DMS79 (cell line): ENCODE measurements at places on chromosomes 1 and 21.
A peak's percentile ranks its signal among the peaks of the same experiment; 100 is the strongest.

DNA sequence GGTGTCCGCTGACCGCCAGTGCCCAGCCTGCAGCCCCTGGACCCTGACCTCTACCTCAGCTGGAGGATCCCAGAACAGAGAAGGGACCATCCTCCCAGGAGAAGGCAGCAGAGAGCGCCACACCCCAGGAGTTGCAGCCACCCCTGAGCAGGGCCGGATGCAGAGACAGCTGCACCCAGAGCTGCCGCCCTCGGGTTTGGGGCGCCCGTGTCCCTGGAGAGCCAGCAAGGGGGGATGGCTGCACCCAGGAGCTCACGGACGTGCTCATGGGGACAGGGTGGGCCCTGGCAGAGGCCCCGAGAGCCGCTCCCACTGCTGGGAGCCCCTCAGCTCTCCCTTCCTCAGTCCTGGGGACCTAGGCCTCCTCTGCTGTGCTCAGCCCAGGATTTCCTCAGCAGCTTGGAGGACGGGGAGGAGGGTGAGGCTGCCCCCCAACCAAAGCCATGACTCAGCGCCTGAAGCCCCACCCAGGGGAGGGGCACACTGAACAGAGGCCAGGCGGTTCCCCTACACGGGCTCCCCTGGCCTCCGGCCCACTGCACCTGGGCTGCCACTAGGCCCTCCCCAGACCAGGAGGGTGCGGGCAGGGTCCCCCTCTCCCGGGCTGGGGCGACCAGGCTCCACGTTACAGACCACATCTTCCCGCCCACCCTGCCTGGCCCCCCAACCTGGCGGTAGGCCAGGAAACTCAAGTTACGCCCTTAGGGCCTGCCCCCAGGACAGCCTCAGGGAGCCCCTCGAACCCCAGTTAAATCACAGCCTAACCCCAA is 2.2 kb downstream of the ACAP3 start:
- peak; percentile 17 for DNase-seq

DNA sequence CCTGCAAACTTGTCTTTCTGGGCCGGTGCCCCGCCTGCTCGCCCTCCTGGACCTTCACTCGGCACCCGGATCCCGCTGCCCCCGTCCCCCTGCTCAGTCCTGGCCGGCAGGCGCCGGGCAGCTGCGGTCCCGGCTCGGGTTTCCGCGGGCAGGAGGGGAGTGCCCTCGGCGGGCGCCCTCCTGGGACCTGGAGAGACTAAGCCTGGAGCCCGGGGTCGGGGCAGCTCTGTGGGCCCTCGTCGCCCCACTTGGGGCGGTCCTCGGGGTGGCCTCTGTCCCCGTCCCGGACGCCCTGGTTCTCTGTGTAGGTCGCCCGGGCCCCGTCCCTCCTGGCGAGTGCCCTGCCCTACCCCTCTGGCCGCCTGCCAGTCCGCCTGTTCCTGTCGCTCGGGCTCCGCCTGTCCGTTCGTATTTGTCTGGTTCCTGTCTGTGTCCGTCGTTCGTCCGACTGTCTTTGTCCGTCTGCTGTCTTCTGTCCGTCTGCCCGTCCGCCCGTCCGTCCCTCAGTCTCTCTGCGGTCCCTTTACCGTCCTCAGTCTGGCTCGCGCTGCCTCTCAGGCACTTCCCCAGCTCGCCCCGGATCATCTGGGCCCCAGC is 490 bp downstream of the SERINC2 start:
- peak; percentile 33 for DNase-seq

- DNase-seq: no peak
These were observed 11.2 kb upstream of the LEPR start for GRCh38 chr1:65409314-65409713.

DNA sequence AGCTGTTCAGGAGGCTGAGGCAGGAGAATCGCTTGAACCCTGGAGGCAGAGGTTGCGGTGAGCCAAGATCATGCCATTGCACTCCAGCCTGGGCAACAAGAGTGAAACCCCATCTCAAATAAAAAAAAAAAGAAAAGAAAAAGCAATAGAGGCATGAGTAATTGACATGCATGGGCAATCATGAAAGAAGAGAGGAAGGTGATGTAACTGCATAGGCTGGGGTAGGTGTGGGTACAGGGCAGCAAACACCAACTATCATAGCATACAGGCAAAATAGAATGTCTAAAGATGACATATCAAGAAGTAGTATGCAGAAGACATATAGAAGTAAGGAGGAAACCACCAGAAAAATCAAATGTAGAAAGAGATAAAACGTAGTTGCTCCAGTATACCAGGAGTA is 19.0 kb upstream of the MGST3 start:
- DNase-seq: no peak

DNA sequence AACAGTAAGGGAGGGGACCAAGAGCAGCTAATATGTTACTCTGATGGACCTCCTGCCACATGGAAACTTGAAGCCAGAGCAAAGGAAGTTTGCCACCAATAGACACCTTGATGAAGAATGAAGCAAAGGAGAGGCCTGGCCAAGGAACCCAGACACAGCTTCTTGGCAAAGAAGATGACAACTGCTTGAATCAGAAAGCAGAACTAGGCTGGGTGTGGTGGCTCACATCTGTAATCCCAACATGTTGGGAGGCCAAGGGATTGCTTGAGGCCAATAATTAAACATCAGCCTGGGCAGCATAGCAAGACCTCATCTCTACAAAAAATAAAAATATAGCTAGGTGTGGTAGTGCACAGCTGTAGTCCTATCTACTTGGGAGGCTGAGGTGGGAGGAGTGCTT is 31.7 kb upstream of the CAPZB start:
- no peak for DNase-seq

- no peak for DNase-seq
These were observed 113.5 kb upstream of the ZNF678 start for GRCh38 chr1:227449741-227450441.

- DNase-seq: no peak
These were observed 51.2 kb upstream of the RGS7 start for GRCh38 chr1:241408170-241408569.

DNA sequence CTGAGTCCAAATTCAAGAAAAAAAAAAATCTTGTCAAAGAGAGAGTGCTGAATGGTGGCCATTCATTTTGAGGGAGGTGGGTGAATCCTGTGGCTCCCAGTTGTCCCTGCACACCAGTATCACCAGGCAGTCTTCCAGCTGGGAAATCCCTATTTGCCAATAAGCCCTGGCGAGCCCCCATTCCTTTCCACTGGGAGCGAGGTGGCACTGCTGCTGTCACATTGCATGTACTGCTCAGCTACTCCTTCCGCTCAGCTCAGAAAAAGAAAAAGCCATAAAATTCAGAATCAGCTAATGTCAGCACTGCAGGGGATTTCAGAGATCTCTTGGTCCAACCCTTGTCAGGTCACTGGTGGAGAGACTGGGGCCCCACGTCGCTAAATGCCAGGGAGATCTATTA is 298.5 kb downstream of the OMA1 start:
- no peak for DNase-seq

- no peak for DNase-seq
These were observed 106.8 kb upstream of the USP24 start for GRCh38 chr1:55321942-55322341.

DNA sequence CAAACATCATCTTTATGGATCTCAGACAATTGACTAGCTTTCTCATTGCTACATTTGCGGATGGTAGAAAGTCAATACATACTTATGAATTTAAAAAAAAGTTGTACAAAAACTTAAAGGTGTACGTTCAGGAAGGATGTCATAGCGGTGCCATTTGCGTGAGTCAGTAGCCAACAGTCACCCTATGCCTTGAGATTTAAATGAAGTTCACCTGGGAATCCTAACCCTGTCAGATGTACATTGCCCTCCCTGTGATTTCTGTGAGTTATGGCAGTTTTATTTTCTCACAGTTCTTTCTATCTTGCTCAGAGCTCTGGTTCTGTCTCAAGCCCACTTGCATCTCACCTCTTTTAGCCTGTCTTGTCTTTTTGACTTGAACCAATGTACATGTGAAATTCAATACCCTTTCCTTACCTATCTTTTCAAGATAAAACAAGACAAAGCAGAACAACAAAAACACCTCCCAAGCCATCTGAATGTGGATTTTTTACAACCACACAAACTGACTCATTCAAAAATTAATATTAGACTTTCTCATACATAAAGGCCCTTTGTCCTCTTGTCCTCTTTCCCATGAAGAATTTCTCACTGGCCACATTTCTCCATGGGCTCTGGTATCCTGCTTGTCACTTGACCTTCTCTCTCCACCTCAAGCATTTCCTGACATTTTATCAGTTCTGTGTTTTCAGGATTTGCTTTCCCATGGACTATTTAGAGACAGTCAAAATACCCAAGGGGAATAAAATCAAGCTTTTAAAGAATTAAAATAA is 25.3 kb upstream of the ZNF697 start:
- DNase-seq: no peak

- DNase-seq: no peak
These were observed 46.9 kb downstream of the ARHGEF10L start for GRCh38 chr1:17586172-17586964.
